NCI-H187 treated with DMSO at 0.1 percent for 48 hours (cell line): ENCODE measurements at places on chromosomes 11 and 22.

DNA sequence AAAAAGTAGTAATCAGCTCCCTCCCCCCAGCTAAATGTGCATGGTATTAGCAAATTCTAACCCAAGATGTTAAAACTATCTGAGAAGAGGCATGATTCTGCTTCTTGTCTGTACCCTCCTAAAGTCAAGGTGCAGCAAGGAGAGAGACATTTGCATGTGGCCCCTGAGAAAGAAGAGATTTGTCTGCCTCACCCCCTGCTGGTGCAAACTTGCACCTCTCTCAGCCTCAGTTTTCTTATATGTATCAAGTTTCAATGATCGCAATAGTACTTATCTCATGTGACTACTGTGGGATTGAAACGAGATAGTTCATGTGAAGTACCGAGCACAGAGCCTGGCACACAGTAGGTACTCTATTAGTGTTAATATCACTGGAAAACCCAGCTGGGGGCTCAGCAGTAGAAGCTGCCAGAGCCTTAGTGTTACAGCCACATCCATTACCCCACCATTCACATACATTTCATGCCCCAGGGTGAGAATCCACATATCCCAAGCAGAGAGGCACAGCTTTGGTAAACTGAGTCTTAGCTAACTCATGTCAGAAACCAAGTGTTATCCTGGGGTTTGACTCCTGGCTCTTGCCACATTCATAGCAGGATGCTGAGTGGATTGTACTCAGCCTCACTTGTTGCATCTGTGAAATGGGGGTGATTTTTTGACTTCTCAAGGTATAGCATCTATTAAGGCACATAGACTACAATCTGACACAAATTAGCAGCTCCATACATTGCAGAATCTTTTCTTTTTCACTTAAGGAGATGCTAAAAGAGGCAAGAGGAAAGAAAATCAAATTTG, 24.9 kb downstream of the CD44 start:
- no peak for DNase-seq

GRCh38 chr22:31148488-31148887, 8.2 kb upstream of the PLA2G3 start:
- no peak for DNase-seq

GRCh38 chr11:60280412-60280811, at the start of gene MS4A4A:
Gene MS4A4A (plus strand): TSS chr11:60280666. CDS start chr11:60280676, 10 bp downstream.
- no peak for DNase-seq

GRCh38 chr22:25453058-25453457, 111.4 kb upstream of the GRK3 start:
- no peak for DNase-seq

GRCh38 chr11:99739464-99740089, 718.8 kb downstream of the CNTN5 start:
- DNase-seq, result no peak

- no peak for DNase-seq
Observed at GRCh38 chr11:7489376-7489775, 4.1 kb downstream of the OLFML1 start.

GRCh38 chr11:79661373-79661772, 220.5 kb upstream of the TENM4 start:
- no peak for DNase-seq

- no peak for DNase-seq
Observed at GRCh38 chr11:103736315-103737036, 300.0 kb upstream of the DDI1 start.

DNA sequence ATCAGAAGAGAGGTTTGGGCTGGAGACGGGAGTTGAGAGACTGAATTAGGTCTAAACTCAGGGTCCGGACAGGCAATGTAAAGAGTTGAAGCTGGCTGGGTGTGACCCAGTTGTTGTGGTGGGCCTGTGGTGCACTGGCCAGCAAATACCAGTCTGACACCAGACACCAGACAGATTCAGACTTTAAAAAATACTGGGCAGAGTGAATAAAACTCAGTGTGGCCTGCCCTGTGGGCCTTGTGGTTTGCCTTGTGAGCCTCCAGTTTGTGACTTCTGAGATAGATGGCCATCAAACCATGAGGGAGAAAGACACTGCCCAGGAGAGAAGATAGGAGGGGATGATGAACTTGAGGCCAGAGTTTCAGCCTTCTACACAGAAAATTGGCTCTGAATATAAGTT, 25.8 kb downstream of the RCN1 start:
- no peak for DNase-seq

DNA sequence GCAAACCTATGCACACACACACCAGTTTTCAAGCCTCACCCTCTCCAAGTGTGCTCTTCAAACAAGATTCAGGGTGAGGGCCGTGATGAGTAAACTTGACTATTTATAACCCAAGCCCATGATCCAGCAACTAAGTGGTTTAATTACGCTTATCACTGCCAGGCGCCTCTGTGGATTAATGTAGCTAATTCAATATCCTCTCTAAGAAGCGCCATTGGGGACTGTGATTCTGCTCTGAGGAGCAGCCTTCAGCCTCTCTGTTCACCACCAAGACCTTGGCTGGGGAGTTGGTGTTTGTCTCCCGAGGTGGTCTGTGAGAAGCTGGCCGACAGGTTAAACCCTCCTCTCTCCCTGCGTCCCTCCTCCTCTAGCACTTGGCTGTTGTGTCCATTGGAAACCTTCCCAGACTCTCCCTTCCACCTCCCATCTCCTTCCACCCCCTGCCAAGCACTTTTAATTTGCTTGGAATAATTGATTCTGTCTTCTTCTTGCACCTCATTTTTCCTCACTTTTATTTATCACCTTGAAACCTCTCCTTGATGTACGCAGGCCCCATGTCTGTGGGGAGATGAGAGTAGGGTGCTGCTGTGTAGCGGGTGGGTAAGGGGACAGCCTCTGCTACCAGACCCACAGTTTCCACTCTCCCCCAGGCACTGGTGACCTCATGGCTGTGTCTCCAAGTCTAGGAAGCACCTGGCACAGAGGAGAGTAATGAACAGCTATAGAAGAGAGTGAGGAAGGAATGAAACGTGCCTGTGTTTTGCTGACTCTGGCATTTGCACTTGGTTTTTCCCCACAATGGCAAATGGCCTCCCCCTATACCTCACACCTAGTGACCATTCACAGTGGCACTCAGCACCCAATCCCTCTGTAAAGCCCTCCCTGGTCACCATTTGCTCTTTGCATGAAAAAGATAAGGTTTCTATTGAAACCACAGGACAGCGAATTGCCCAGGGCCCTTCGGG, 236.6 kb downstream of the GRIK4 start:
- DNase-seq, result no peak

DNA sequence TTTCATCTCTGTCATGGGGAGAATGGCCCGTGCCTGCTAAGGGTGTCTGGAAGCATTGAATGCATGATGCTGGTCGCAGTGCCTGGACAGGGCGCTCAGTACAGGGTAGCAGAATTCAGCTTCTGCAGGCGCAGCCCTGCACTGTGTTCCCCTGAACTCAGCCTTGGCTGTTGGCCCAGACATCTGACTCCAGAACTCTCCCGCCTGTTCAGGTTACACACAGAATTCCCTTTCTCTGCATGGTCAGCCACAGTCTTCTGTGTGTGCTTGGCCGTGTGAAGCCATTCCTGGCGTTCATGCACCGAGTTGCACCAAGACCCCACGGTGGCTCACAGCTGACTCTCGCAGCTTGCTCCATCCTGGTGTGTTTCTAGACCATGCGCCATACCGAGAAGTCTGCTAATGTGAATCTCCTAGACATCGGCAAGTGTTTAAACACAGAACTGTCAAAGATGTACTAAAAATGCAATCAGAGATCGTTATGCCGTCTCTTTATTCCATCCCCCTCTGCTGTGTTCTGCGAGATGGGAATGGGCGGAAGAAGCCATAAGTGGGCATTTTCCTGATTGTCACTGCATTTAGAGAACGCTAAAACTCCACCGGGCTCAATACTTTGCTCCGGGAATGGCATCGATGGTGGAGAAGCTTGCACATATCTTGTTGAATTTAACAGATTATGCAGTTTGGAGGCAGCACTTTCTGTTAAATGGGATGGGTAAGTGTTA, 55.6 kb downstream of the MPPED1 start:
- DNase-seq, result no peak

DNA sequence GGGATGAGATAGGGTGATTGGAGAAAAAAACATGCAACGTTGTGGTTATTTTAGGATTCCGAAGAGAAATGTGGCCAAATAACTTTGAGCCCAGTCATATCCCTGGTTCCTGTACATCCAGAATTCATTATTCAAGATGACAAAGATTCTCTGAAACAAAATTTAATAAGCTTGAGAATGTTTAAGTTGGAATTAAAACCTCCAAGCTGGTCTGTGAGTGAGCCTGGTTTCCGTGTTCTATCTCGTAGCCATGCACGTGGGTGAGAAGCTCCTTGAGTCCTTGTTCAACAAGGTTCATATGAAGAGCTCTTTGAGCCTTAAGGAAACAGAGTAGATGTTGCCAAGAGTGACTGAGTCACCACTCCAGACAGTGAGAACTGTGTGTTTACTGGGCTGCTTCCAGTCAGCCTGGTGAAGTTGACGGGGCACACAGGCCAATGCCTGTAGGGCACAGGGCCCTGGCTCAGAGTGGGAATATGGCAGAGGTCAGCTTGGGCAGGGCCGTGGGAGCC, 206.5 kb downstream of the NAV2 start:
- no peak for DNase-seq

DNA sequence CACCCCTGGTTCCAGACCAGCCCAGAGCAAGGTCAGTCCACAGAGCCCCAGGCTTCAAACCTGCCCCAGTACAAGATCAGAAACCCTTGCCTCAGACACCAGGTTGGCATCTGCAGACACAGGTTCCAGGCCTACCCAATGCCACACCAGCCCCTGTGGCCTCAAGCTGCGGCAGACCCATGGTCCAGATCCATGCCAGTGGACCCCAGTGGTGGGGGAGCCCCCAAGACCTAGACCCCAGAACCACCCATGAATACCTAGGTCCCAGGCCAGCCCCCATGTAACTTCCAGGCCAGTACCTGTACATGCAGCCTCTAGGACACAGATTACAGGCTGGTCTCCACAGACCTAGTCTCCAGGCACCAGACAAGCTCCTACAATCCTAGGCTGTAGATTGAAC, 1019.3 kb downstream of the JRKL start:
- no peak for DNase-seq

GRCh38 chr11:79241205-79241851, 199.5 kb downstream of the TENM4 start:
- DNase-seq, result no peak

GRCh38 chr11:126840975-126841374, 159.6 kb downstream of the KIRREL3 start:
- DNase-seq, result no peak

GRCh38 chr11:74269161-74269811, 42.2 kb downstream of the P4HA3 start:
- DNase-seq, result no peak
